ENCODE measurements at places on chromosomes 2 and 18. TPM values are rescaled to one million over a fixed set of nuclear protein-coding genes. Genes with fewer than 3 reads are reported as not detected.

DNA sequence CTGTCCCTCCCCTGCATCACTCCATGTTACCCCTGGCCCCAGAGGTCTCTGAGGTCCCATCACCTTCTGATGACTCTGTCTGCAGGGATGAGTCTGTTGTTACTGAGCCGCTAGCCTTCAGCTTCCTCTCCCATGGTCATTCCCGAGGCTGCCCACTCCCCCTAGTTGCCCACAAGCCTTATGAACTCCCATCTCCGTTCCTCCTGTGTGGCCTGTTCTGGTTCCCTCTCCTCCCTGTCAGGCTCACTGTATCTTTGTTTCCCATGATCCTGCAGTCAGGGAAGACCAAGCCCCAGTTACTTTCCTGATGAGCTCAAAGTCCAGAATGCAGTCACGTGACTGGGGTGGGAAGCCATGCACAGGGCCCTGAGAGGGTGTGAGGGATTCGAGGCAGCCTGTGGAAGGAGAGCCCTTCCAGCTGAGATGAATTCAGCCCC lies 39.5 kb downstream of the INPP4A start:
- peak overlapping the region; percentile 80 for H3K27ac ChIP-seq
- peaks cover 59% of the 10 kb centered on the region for H3K36me3 ChIP-seq
- H3K4me1 ChIP-seq, result peaks cover 97% of the 10 kb centered on the region
- DNase-seq, result no peak
- H3K4me3 ChIP-seq, result peak overlapping the region; percentile 46

DNA sequence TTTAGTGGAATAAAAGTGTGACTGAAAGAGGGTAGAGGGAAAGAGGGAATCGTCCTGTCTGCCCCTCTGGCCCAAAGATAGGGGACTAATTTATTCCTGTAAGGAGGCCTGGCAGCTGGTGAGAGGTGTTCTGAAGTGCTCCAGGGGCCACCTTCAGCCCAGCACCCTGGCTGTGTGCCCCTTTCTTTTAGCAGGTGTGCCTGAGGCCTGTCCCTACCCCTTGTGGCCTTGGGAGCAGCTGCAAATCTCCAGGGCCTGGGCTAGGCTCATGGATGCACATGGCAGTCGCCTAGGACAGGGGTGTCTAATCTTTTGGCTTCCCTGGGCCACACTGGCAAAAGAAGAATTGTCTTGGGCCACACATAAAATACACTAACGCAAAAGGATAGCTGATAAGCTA lies 37.3 kb downstream of the FHOD3 start:
- H3K27ac ChIP-seq, result no peak overlapping the region
- H3K4me1 ChIP-seq, result no peaks in the 10 kb centered on the region
- H3K4me3 ChIP-seq, result no peak overlapping the region
- DNase-seq, result no peak

DNA sequence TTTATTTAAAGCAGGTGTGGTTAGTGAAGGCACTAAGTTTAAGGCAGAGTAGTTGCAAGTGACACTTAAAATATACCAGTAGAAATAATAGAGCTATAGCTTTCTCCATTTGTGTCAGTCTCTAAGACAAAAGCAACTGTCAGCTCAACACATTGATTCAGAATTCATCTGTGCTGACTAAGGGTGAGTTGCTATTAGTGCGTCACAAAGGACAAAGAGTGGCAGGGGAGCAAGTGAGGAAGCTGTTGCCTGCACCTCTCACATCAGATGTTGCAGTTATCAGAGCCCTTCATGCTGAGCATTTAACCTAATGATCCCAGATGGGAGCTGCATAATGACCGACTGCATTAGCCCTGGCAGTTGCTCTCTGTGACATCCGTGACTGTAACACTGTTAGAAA lies 138.6 kb downstream of the DTNA start:
- H3K4me3 ChIP-seq, result no peak overlapping the region
- no peak for DNase-seq
- no peaks in the 10 kb centered on the region for H3K27me3 ChIP-seq
- H3K27ac ChIP-seq, result no peak overlapping the region
- no peaks in the 10 kb centered on the region for H3K36me3 ChIP-seq
- H3K4me1 ChIP-seq, result no peaks in the 10 kb centered on the region

The LDLRAD4 gene
- 28.6 TPM for total RNA-seq

DNA sequence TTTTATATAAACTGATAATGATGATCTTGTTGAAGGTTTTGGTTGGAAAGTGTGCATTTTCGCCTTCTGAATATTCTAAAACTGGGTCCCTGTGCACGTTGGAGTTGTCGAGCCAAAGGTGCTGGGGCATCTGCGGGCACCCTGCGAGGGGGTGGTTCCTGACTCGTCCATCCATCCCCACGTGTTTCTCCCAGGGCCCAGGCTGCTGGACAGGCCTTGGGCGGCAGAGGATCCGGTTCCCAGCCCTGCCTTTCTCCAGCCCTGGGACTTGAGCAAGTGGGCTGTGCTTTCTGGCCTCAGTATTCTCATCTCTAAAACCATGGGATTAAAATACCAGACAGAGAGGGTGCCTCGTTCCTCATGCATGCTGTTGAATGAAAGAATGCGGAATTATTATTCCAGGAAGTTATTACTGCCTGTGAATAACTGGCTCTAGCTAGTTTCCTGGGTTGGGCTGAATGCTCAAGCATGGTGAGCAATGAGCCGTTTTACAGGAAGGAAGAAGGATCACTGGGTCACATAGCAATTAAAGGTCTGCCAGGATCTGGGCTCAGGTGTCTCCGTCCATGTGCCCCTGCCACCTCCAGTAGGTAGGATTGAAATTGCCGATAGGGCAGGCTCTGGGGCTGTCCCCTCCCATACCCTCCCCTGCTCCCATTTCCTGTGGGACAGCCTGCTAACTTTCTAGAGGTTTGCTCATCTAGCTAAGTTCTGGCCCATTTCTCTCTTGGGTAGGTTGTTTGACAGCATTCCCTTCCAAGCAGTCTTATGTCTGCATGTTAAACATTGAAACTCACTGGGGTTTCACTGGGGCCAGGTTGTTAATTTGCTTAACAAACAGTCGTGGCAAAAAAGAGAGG lies 77.2 kb upstream of the HS6ST1 start:
- H3K36me3 ChIP-seq, result no peaks in the 10 kb centered on the region
- DNase-seq, result no peak
- H3K4me1 ChIP-seq, result peaks cover 4% of the 10 kb centered on the region
- no peak overlapping the region for H3K4me3 ChIP-seq
- peaks cover 14% of the 10 kb centered on the region for H3K27me3 ChIP-seq

The EHD3 gene
- total RNA-seq, result 0.44 TPM

The PLB1 gene
- total RNA-seq, result 0.74 TPM

GRCh38 chr18:60667016-60667415 lies 294.4 kb upstream of the MC4R start:
- H3K36me3 ChIP-seq, result no peaks in the 10 kb centered on the region
- DNase-seq, result no peak
- no peaks in the 10 kb centered on the region for H3K4me1 ChIP-seq
- no peaks in the 10 kb centered on the region for H3K27me3 ChIP-seq
- no peak overlapping the region for H3K4me3 ChIP-seq

The BOLL gene
- not detected for total RNA-seq

The HOXD13 gene
- not detected for total RNA-seq

Data from activated CD4-positive, alpha-beta T cell treated with anti-CD3 and anti-CD28 coated beads, Interleukin-2, amount 10 ng/mL, durations not matched to agents 7 days and 5 days (primary cell).